ENCODE measurements at places on chromosomes 3 and 15.
A peak's percentile ranks its signal among the peaks of the same experiment; 100 is the strongest.

GRCh38 chr15:23877502-23878412 lies 190.7 kb upstream of the NDN start:
- DNase-seq = no peak

DNA sequence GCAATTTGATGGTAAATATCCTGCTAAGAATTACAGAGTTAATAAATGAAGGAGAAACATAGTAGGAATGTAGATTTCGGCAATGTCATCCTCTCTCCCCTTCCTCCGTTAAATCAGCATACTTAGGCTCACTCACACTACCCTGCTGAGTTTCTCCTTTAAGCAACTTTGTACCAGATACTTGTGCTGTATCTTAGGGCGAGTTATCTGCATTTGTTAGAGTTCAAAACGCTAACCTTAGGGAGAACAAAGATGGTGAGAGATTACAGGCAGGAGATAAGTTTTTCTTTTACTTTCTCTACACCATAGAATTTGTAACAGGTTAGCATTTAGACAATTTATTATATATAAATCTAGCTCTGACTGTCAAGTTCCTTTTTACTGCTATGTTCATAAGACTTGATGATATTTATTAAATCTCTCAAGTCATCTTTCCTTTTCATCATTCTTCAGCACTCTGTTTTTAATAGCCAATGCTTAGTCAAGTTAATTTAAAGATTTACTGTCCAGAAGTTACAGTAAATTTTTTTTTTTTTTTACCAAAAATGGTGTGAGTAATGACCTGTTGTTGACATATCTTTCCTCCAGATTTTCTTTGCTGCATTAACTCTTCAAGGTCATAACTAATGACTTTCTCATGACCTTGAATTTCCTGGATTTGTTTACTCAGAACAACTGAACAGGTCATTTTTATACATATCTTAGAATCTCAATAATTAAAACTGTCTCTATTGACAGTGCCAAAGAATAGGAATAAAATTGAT lies 22.2 kb downstream of the SUCNR1 start:
- DNase-seq = no peak

- DNase-seq = peak; percentile 28
These were observed 12.5 kb downstream of the P2RY14 start for GRCh38 chr3:151265866-151266265.

DNA sequence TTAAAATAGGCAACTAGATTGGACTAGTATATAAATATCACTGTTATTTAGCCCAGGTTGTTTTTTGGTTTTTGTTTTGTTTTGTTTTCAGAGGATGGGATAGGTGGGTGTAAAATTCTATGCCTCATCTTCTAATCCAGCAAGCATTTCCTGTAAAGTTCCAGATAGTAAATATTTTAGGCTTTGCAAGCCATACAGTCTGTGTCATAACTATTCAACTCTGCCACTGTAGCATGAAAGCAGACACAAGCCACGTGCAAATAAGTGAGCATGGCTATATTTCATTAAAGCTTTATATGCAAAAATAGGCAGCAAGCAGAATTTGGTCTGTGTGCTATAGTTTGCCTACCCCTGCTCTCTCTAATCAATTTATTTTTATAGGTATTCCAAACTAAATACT lies 657.3 kb upstream of the TGFBR2 start:
- DNase-seq = no peak

DNA sequence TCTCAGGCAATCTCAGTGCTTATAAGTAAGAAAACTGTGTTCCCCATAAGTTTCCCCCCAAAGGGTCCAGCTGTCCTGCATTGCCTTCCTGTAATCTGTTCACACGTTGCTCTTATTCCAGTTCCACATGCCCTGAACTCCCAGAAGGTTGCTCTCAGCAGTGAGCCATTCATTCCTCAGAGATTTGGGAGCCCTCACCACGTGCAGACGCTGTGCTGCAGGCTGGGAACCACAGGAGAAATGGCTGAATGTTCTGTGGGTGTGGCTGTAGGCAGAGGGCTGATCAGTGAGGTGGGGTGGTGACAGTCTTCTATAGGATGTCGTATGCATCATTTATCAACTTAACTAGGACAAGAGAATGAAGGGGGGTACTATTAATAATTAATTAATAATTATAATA lies 3.3 kb upstream of the THSD4 start:
- no peak for DNase-seq

DNA sequence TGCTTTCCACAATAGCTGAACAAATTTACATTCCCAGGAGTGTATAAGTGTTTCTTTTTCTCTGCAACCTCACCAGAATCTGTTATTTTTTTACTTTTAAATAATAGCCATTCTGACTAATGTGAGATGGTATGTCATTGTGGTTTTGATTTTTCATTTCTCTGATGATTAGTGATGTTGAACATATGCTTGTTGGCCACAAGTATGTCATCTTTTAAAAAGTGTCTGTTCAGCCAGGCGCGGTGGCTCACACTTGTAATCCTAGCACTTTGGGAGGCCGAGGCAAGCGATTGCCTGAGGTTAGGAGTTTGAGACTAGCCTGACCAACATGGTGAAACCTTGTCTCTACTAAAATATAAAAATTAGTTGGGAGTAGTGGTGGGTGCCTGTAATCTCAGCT lies 619.3 kb downstream of the SI start:
- no peak for DNase-seq

DNA sequence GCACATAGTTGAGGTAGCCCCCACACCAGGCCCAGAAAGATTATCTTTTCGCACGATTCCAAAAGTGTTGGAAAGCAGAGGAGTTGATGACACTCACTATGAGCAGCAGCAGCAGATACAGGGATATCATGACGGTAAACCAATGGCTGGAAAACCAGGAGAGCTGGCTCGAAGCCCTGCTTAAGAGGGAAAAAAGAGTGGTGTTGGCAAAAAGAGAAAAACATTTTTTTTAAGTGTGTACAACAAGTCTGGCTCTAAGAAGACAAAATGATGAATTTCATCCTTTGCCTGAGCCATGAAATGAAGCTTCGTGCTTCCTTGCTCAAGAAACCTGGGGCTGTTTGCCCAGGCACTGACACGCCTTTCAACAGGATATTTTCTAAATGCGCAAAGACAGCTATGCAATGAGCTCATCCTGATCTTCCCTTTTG lies 27.3 kb downstream of the PARP16 start:
- no peak for DNase-seq

DNA sequence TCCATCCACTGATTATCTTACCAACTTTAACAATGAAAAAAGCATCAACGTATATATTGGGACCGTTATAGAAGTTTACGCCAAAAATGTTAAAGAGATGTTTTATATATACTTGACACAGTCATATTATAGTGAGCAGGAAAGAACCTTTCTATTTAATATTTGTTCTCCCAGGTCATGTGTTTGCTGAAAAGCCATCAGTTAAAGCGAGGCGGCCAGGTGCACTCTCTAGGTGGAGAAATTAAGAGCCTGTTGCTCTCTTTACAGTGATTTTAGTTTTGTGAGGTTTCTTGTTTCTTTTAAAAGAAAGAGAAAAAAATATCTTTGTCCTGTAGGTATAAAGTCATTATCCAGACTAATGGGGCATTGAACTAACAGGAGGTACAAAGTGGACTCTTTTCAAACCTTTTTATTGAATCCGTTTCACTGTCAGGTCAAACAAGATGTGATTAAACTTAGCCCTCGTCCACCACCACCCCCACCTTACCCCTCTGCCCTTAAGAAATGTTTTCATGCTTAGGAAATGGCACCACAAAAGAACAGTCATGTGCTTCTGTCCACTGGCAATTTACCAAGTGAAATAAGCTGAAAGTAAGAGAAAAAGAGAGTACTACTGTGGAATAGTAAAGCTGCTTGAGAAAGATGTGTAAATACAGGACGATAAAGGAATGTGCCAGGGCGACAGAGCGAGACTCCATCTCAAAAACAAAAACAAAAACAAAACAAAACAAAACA lies 279.9 kb downstream of the PTPRG start:
- no peak for DNase-seq

Data from GM18507 (cell line).